Activated CD4-positive, alpha-beta memory T cell treated with anti-CD3 and anti-CD28 coated beads for 36 hours (primary cell): ENCODE measurements at places on chromosomes 16 and 17. TPM values are rescaled to one million over a fixed set of nuclear protein-coding genes. Genes with fewer than 3 reads are reported as not detected.

DNA sequence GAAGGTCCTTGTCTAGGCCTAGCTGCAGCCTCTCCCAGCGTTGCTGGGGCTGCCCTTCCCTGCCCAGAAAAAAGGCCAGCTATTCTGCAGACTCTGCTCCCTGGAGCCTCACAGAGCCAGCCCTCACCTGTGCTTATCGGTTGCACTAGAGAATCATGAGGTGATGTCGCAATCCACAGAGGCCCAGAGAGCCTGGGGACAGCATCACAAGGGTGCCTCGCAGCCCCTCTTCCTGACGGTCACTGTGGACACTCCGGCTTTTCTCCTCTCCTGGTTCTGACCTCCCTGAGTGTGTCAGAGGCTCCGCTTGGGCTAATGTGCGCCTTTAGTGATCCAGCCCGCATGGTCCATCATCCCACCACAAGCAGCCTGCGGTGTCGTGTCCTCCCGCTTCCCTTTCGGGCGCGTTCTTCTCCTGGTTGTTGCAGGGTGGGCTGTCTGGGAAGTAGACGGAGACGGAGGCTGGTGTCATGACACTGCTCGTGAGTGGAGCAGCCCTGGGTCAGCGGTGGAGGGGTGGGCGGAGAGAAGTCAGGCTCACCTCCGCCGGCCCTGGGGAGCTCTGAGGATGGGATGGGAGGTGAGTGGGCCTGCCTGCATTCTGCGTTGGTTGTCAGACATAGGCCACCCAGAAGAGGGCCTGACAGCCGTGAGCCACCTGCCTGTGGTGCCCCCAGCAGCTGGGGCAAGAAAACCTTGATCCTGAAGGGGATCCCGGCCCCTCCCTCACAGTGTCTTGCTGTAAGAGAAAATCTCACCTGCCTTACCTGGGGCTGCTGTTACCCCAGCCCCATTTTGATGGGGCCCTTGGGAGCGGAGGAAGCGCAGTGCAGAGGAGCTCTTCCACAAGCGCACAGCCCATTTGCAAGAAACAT, 165.9 kb upstream of the CHMP6 start:
- peaks cover 6% of the 10 kb centered on the region for H3K4me1 ChIP-seq
- no peak overlapping the region for H3K27ac ChIP-seq
- no peaks in the 10 kb centered on the region for H3K27me3 ChIP-seq
- no peak for DNase-seq
- H3K36me3 ChIP-seq = peaks cover 21% of the 10 kb centered on the region
- no peak overlapping the region for H3K4me3 ChIP-seq

Gene MGAT5B
- not detected for total RNA-seq

Gene GJC1
- total RNA-seq = 2.7 TPM

Gene LDHD
- 0.43 TPM for total RNA-seq

DNA sequence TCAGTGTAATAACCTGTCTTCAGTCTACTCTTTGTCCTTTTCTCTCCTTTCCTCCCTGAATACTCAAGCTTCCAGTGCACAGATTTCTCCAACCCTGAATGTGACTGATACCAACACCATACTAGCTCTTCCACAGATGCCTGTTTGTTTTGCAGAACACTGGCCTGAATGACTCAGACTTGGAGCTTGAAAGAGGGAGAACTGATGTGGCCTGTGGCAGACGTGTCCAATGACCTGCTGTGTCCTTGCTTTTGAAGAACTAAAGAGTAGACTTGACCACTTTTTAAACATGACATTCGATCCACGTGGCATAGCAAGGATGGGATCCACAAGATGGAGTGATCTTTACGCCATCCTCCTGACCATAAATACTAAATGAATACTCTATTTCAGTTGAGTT, 361.0 kb downstream of the WWOX start:
- peaks cover 4% of the 10 kb centered on the region for H3K36me3 ChIP-seq
- no peak overlapping the region for H3K27ac ChIP-seq
- H3K27me3 ChIP-seq = no peaks in the 10 kb centered on the region
- H3K4me3 ChIP-seq = no peak overlapping the region
- H3K4me1 ChIP-seq = no peaks in the 10 kb centered on the region

Gene DLX3
- total RNA-seq = not detected

Gene TMC7
- not detected for total RNA-seq

DNA sequence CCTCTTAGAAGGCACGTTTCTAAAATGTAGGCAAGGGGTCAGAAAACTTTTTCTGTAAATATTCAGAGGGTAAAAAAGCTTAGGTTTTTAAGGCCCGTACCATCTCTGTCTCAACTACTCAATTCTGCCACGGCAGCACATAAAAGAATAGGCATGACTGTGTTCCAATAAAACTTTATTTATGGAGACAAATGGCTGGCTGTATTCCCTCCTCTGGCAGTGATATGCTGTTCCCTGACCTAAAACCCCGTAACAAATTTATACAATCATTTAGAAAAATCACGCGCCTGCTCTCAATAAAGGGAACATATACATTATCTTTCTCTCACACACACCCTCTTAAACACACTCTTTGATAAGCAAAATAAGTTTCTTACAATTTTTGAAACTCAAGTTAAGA, 138.7 kb downstream of the ZFHX3 start:
- H3K27me3 ChIP-seq = no peaks in the 10 kb centered on the region
- no peaks in the 10 kb centered on the region for H3K36me3 ChIP-seq
- DNase-seq = no peak
- no peak overlapping the region for H3K4me3 ChIP-seq
- H3K27ac ChIP-seq = no peak overlapping the region

DNA sequence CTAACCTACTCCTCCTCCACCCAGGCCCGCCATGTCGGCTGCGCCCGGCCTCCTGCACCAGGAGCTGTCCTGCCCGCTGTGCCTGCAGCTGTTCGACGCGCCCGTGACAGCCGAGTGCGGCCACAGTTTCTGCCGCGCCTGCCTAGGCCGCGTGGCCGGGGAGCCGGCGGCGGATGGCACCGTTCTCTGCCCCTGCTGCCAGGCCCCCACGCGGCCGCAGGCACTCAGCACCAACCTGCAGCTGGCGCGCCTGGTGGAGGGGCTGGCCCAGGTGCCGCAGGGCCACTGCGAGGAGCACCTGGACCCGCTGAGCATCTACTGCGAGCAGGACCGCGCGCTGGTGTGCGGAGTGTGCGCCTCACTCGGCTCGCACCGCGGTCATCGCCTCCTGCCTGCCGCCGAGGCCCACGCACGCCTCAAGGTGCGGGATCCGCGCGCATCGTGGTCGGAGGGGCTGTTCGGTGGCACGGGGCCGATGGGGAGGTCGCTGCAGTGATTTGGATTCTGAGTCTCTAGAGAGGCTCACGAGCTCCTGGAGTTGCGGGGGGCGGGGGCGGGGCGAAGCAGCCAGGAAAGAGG, 878 bp downstream of the TRIM72 start:
- H3K27me3 ChIP-seq = peaks cover 44% of the 10 kb centered on the region
- H3K4me3 ChIP-seq = peak overlapping the region; percentile 32
- peaks cover 21% of the 10 kb centered on the region for H3K4me1 ChIP-seq
- DNase-seq = no peak
- no peak overlapping the region for H3K27ac ChIP-seq
- no peaks in the 10 kb centered on the region for H3K36me3 ChIP-seq

GRCh38 chr16:22357635-22357971, 16.8 kb downstream of the CDR2 start:
- H3K4me3 ChIP-seq = no peak overlapping the region
- DNase-seq = no peak
- H3K27me3 ChIP-seq = no peaks in the 10 kb centered on the region

Gene GDPD1
- 2.9 TPM for total RNA-seq

- H3K4me3 ChIP-seq = no peak overlapping the region
- DNase-seq = no peak
- H3K27me3 ChIP-seq = peaks cover 26% of the 10 kb centered on the region
- H3K36me3 ChIP-seq = no peaks in the 10 kb centered on the region
Measured at GRCh38 chr17:31916491-31917064, 15.1 kb upstream of the UTP6 start.

Gene TIMP2
- 1.1 TPM for total RNA-seq

DNA sequence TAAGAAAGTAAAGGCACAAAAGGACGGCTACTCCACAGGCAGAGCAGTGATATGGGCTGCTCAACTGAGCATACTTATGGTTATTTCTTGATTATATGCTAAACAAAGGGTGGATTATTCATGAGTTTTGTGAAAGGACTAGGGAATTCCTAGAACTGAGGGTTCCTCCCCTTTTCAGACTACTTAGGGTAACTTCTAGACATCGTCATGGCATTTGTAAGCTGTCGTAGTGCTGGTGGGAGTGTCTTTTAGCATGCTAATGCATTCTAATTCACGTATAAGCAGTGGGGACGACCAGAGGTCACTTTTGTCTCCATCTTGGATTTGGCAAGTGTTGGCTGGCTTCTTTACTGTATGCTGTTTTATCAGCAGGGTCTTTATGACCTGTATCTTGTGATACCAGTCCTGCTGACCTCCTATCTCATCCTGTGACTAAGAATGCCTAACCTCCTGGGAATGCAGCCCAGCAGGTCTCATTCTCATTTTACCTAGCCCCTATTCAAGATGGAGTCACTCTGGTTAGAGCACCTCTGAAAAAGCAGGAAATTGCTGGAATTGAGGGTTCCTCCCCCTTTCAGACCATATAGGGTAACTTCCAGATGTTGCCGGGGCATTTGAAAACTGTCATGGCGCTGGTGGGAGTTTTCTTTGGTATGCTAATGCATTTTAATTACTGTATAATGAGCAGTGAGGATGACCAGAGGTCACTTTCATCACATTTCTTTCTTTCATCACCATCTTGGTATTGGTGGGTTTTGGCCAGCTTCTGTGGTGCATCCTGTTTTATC, 388.5 kb downstream of the XYLT1 start:
- H3K4me3 ChIP-seq = no peak overlapping the region
- H3K27ac ChIP-seq = no peak overlapping the region
- H3K4me1 ChIP-seq = no peaks in the 10 kb centered on the region
- no peaks in the 10 kb centered on the region for H3K36me3 ChIP-seq
- no peaks in the 10 kb centered on the region for H3K27me3 ChIP-seq

DNA sequence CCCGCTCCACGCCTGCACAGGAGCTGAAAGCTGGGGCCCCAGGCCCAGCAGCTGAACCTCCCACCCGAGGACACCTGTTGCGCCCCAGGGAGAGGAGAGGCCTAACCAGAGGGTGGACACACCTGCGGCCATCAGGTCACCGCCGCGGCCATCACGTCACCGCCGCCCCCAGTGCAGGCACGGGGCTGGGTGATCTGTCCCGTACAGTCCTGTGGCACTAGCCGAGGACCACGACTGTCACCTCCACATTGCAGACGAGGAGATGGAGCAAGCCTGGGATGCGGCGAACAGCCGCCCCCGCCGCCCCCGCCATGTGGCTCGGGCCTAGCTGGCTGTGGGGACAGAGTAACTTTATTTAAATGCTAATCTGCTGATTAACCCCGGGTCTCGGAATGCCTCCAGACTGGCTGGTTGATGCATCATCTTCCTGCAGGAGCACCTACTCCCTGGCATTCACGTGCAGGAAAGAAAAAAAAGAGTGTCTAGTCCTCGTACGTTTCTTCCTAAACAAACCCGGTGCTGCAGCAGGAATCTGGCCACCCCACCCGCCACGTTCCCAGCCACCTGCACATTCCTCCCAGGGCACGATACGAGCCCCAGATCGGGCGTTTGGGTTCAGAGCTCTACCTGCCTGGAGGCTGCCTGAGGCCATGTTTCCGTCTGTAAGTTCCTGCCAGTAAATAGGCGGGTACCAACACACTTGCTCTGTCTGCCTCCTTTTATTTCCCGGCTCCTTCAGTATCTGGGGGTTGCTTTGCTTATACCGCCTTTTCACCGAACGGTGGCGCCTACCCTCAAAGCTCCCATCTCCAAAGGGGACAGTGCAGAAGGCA, 29.9 kb downstream of the PIEZO1 start:
- DNase-seq = no peak
- peaks cover 4% of the 10 kb centered on the region for H3K36me3 ChIP-seq
- H3K4me3 ChIP-seq = no peak overlapping the region
- H3K27ac ChIP-seq = no peak overlapping the region
- peaks cover 24% of the 10 kb centered on the region for H3K4me1 ChIP-seq

DNA sequence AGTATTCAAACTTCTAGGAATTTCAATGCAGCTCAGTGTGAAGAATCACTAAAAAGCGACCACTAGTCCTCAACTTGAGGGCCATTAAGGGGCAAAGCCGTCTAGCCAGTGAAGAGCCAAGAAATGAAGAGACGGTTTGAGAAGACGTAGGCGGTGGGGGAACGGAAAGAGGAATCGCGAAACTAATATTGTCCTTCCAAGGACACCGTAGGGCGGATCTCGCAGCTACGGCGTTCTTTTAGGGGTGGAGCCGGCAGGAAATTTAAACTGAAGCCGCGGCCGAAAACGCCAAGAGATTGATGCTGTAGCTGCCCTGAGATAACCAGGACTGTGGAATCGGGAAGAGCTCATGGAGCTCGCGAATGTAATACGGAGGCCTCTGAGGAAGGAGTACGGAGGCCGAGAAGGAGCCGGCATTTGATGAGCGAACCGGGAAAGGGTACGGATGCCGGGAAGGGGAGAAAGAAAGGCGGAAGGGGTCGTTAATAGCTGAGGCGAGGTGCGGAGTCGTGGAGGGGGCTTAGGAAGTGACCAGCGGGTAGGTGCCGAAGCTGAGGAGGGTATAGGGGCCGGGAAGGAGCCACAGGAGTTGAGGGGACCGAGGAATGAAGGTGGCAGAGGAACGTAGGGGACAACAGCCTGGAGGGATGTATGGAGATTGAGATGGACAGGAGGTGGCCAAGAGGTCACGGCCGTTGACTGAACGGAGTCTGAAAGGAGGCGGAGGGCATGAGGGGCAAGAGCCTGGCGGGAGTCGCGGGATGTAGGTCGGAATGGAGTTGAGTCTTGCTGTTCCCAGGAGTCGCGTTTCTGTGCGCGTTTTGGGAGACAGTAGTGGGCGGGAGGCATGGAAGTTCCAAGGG, at the start of gene DBF4B:
Gene DBF4B, plus strand, starts transcription at position 265 of the 863 bp plus-strand sequence. Its CDS starts 156 bp downstream, at position 421.
- H3K36me3 ChIP-seq = no peaks in the 10 kb centered on the region
- no peak within 1 kb of the TSS for H3K27ac ChIP-seq
- peaks cover 5% of the 10 kb centered on the region for H3K4me1 ChIP-seq

Gene KRTAP1-5
- not detected for total RNA-seq

DNA sequence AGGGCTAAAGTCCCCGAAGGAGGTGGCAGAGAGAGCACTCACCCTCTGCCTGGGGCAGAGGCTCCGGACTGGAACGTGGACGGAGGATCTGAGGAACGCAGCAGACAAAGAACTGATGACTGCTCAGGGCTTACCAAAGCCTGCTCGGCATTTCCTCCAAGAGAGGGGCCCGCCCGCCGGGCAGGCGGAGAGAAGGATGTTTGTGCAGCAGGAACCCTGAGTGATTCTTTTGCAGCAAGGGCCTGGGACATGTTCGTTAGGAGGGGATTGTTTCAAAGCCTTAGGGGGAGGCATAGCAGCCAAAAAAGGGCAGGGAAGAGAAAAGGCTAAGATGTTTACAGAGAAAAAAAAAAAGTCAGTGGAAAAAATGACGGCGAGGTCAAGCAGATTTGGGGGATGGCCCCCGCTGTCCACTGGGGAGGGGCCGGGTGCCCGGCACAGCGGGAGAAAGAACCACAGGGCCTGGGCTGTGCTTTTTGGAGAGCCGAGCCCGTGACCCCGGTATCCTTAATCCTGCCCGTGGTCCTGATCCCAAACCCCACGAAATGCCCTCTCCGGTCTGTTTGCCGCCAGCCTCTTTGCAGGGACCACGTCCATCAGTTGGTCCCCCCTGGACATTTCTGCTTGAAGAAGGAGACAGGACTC, 129.3 kb downstream of the NTN1 start:
- no peak overlapping the region for H3K4me3 ChIP-seq
- no peak overlapping the region for H3K27ac ChIP-seq
- H3K36me3 ChIP-seq = no peaks in the 10 kb centered on the region
- no peak for DNase-seq

Gene KRTAP2-3
- total RNA-seq = not detected

Gene CMTM2
- 0.36 TPM for total RNA-seq

Gene HSPB9
- not detected for total RNA-seq

Gene CMTM4
- total RNA-seq = 4.1 TPM

Gene CA4
- total RNA-seq = not detected

- DNase-seq = peak; percentile 80
- H3K4me3 ChIP-seq = peak overlapping the region; percentile 97
- peaks cover 34% of the 10 kb centered on the region for H3K36me3 ChIP-seq
- no peaks in the 10 kb centered on the region for H3K27me3 ChIP-seq
- H3K27ac ChIP-seq = peak overlapping the region; percentile 98
- peaks cover 66% of the 10 kb centered on the region for H3K4me1 ChIP-seq
Measured at GRCh38 chr16:29745121-29745852, 503 bp downstream of the C16orf54 start.
